Stimulated activated CD8-positive, alpha-beta memory T cell treated with anti-CD3 and anti-CD28 coated beads, Interleukin-4, amount 100 ng/mL, for 48 hours (primary cell): ENCODE measurements at places on chromosomes 3 and 15.
A peak's percentile ranks its signal among the peaks of the same experiment; 100 is the strongest.

DNA sequence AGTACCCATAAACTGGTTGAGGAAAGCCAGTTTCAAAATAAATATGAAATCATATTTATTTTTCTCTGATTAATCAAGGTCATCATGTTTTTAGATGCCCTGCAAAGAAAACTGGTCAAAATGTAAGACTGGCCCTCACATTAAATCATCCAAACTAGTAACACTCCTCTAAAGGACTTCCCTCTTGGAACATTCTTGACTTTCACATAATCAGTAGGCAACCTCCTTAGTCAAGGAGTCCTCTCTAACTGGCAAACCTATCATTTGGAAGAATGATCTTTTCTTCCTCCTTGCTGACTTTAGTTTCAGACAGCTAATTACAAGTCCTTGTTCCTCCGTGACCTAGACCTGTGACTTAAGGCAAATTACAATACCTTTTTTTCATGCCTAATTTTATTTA, 82.5 kb upstream of the DCBLD2 start:
- no peak for DNase-seq

GRCh38 chr15:42159381-42160015, 3.1 kb upstream of the PLA2G4F start:
- no peak for DNase-seq

DNA sequence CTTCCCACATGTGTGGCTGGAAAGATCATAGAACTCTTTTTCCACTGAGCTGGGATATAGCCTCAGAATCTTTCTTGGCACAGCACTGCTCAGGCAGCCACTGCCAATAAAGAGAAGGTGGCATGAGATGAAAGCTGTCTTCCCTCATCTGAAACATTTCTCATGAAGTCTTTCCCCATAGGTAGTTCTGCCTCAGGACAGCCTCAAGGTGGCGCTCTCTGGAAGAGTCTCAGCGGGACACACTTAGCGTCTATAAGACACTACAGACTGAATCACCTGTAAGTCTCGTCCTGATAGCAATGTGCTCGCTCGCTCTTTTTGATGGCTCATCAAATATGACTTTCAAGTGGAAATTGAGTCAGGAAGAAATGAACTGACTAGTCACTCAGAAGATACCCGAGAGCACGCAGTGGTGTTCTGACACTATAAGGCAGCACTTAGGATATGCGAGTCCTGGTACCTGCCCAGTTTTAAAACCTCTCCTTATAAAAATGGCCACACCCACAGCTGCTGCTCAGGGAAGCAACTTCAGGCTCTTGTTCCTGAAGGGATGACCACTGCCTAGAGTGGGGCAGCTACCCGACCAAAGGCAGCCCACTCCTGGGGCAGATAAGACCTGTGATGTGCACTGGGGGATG, 269.5 kb downstream of the SUCLG2 start:
- DNase-seq = peak; percentile 65

GRCh38 chr15:26391567-26392194, 381.2 kb downstream of the GABRB3 start:
- DNase-seq = no peak

DNA sequence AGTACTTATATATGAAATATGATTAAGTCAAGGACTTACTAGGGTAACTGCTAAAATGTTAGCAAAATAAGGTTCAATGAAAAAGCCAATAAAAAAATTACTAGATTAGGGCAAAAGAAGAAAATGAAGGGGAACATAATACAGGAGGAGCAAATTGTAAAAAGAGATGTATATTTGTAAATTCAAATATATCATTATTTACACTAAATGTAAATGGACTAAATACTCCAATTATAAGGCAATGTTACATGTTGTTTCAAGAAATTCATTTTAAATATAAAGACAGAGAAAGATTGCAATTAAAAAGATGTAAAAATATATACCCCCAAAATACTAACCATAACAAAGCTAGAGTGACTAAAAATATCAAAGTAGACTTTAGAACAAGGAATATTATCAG, 134.1 kb downstream of the EFHB start:
- DNase-seq = no peak

GRCh38 chr15:26132811-26133210, 269.7 kb upstream of the ATP10A start:
- no peak for DNase-seq

DNA sequence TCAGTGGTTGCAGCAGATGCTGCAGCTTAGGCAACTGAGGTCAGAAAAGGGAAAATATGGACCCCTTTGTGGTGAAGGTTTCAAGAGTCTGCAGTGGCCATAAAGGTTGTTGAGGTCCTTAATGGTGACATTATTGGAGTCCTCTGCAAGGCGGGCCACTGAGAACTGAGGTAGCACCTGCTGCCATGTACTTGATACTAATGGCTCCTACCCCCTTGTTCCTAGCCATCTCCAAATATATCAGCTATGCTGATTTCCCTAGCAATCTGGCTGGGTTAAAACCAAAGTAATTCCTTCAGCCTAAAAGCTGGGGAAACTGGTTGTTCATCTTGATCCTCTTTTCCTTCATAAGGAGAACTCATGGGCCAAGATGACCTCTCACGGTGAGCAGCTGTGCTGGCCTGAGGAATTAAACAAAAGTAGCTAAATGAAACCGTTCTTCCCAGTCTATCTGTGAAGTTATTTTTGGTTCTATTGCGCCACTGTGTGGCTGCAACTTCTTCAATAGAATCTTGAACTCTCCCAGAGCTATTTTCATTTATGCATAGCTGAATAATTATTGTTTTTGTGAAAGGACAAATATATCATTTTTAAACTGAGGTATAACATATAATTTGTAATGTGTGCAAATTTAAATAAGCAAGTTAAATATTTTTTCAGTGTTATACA, 76.1 kb upstream of the PLSCR4 start:
- DNase-seq = no peak

DNA sequence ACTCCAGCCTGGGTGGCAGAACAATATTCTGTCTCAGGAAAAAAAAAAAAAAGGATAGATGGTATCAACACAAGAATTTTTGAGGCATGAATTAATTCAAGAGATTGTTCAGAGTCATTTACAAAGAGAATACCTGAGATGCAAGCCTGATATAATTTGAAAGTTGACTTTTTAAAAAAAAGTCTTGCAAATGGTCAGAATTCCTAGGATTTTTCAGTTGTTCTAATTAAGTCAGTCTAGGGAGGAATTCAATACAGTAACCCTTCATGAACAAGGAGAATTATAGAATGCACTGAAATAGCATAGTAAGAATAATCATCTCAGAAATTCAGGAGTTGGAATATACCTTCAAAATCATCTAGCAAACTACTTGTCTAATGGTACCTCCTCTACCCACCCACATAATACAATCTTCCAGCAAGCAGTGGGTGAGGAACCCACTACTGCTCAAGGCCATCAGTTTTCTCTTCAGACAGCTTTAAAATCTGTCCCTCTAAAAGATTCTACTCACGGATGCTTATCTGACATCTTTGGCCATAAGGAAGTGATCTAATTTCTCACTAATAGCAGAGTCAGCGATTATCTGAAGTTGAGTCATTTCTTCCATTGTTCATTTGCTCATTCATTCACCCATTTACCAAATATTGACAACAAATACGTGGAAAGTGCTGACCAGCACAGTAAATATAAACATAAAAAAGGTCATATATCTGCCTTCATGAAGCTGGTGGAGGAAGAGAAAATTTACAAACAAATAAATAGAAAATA, 159.6 kb downstream of the GREM1 start:
- DNase-seq = no peak

- no peak for DNase-seq
Measured at GRCh38 chr3:33664195-33664594, 53.9 kb downstream of the CLASP2 start.

GRCh38 chr3:187213616-187214015, 16.3 kb downstream of the RTP1 start:
- DNase-seq = no peak
